Heart right ventricle (tissue), 16 donors: ENCODE measurements at places on chromosomes 4 and X.

DNA sequence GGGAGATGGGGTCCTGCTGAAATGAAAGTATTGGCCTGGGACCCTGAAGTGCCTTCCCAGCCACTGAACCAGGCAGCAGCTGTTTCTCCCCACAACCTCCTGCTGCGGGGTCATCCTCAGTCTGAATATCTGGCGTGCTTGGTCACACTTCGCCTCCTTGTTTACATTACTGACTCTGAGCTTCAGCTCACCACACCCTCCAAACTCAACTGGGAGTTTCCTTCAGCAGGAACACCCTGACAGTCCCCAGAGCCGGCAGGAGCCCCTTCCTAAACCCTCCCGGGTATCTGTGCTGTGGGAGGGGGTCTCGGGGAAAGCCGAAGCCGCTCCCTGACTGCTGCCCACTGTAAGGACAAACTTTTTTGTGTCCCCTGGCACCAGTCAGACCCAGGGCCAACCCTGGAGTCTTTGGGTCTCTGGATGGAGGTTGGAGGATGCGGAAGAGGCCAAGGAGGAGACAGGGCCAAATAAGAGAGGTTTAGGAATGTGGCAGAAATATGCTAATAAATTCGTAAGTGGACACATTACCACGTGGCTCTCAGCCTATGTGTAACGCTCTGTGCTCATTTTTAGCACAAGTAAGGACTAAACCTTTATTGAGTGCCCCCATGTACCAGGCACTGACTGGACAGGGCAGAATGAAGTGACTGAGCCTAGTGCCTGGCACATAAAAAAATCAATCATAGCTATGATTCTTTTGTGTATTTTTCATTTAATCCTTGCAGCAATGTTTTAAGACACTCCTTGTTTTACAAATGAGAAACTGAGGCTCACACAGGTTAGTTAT, 20.7 kb downstream of the FHDC1 start:
- no peak for DNase-seq

- DNase-seq: no peak
Measured at GRCh38 chrX:31027351-31027750, 44.5 kb downstream of the FTHL17 start.

GRCh38 chr4:113147498-113148111, 98.2 kb downstream of the ANK2 start:
- no peak for DNase-seq

- no peak for DNase-seq
Measured at GRCh38 chr4:95021099-95021498, 263.3 kb downstream of the BMPR1B start.

- DNase-seq: no peak
Measured at GRCh38 chr4:24674279-24674678, 89.9 kb upstream of the DHX15 start.
